ENCODE measurements at places on chromosomes 3 and 15.

DNA sequence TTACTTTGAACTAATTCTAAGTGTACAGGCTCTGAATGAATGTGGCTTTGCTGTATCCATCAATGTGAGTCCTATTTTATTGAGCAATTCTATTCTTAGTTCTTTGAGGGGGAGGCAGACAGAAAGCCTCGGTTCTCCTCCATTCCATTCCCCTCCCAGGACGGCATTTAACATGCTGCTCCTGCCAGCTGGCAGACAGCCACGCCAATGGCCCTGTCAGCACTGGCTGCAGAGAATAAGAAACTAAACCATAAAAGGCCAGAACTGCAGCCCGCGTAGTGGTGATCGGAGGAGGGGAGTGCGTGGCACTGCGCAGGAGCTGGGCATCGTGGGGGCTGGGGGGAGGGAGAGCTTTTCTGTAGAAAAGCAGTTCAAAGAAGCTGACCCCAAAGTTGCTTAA, 76.0 kb upstream of the HACD2 start:
- no peak for DNase-seq

GRCh38 chr15:76376816-76377215, 40.2 kb downstream of the ISL2 start:
- no peak for DNase-seq

DNA sequence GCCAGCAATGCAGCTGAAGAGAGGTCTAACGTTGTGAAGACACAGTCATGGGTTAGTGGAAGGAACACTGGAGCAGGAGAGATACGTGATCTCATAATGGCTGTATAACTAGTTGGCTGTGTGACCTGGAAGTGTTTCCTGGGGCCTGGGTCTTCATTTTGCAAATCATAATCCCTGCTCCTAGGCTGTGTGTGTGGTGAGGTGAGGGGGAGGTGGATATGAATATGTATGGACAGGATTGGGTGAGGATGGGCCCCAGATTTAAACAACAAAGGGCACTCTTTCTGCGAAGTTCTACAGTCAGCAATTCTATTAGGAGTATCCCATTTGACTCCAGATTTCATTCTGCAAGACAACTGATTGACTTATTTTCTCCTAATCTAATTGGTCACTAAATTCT, 41.3 kb downstream of the ANKRD28 start:
- no peak for DNase-seq

GRCh38 chr3:57709559-57709958, 16.7 kb upstream of the DENND6A start:
- no peak for DNase-seq

GRCh38 chr3:11835028-11835639, 11.6 kb downstream of the TAMM41 start:
- DNase-seq, result no peak

- DNase-seq, result no peak
Measured at GRCh38 chr15:26807517-26808427, 34.9 kb upstream of the GABRB3 start.

DNA sequence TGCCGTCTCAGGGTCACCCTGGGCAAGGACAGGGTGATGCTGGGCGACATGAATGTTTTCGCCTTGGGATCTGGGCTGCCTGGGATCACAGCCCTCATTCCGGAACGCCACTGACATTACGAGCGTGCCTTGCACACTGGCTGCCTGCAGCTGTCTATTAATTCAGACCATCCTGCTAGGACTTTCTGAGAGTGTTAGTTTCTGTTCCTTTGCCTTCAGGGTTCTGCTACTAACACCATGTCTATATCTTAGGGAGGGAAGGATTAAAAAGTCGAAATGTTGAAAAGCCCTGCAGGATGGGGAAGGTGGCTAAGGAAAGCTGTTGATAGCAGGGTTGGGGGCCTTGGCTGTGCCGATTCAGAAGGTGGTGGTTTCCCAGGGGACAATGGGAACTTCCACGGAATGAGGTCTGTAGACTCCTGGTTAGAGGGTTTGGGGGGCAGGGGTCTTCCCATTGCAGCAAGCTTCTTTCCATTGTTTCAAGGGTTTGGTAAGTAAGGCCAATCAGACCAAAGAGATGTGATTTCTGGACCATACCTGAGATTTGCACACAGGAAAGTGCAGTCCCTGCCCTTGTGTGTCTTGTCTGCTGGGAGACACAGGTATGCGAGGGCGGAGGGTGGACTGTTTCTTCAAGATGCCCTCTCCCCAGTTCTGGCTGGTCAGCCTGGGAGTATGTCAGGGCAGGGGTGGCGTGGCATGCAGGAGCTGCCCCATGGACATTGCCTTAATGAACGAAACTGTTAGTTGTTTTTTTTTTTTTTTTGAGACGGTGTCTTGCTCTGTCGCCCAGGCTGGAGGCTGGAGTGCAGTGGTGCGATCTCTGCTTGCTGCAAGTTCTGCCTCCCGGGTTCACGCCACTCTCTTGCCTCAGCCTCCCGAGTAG, 50.9 kb downstream of the RGMA start:
- DNase-seq, result no peak
